ENCODE measurements at places on chromosomes 1 and 21. TPM values are rescaled to one million over a fixed set of nuclear protein-coding genes. Genes with fewer than 3 reads are reported as not detected.
A peak's percentile ranks its signal among the peaks of the same experiment; 100 is the strongest.

C1orf232 gene
- polyA plus RNA-seq, result not detected

FAM3B gene
- 329 TPM for polyA plus RNA-seq

DNA sequence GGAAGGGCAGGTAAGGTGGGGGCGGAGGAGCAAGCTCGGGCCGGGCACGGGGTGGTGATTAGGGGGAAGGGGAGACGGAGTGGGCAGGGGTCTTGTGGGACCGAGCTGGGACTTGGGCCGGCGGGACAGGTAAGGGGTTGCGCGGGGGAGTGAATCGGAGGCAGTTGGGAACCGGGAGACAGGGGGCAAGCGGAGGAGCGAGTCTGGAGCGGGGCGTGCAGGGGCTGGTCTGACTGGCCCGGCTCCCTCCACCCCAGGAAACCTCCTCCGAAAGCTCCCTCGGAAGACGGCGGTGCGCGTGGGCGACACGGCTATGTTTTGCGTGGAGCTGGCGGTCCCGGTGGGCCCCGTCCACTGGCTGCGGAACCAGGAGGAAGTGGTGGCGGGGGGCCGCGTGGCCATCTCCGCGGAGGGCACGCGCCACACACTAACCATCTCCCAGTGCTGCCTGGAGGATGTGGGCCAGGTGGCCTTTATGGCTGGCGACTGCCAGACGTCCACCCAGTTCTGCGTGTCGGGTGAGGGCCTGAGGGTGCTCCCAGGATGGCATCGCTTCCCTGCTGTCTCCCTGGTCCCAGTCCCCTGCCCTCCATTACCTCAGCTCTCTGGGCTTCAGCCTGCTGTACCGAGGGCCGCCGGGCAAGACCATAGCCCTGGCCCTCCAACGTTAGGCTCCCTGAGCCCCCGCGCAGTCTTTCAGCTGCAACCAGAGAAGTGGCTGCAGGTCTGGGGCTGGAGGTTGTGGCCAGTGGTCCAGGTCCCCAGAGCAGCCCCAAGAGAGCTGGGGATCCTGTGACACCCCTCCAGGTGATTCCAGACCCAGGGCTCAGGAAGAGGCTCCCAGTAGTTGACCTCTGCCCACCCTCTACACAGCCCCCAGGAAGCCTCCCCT is 6.3 kb downstream of the OBSCN start:
- no peak overlapping the region for H3K27ac ChIP-seq
- peaks cover 4% of the 10 kb centered on the region for H3K27me3 ChIP-seq
- H3K4me3 ChIP-seq, result peak overlapping the region; percentile 50
- no peak for DNase-seq
- H3K36me3 ChIP-seq, result no peaks in the 10 kb centered on the region

DNA sequence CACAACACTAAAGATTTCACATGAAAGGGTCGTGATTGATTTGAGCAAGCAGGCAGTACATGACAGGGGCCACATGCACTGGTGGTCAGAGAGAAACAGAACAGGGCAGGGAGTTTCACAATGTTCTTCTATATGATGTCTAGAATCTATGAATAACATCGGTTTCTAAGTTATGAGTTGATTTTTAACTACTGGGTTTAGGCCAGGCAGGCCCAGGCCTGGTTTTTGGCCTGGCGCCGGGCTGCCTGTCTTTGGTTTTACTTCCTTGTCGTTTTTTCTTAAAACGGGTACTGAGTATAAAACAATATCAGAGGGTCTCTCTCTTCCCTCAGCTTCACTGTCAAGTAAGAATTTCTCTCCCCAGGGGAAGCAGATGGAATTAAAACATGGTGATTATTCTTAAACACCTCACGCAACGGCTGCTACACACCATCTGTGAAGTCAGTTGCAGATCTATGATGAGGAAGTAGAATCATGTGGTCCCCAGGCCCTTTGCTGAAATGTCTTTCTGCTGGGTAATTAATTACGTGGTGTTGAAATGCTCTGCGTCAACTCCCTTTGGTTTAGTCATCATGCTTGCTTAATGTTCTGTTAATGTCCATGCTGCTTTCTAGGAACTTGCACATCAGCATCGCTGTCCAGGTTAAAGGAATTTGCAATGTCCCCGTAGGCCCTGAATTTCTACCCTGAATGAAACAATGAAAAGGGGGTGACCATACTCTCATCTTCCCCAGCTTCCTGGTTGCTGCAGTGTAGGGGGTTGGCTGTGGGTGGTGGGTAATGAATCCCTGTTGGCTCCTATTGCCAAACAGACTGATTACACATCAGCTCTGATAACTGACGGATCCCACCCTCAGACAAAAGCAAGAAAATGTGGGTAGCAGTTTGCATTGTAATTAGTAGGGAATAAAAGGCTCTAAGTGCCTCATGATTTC is 70.3 kb downstream of the SERINC2 start:
- H3K36me3 ChIP-seq, result no peaks in the 10 kb centered on the region
- DNase-seq, result peak; percentile 81
- no peaks in the 10 kb centered on the region for H3K27me3 ChIP-seq
- no peaks in the 10 kb centered on the region for H3K4me1 ChIP-seq
- H3K27ac ChIP-seq, result peak overlapping the region; percentile 62

DNA sequence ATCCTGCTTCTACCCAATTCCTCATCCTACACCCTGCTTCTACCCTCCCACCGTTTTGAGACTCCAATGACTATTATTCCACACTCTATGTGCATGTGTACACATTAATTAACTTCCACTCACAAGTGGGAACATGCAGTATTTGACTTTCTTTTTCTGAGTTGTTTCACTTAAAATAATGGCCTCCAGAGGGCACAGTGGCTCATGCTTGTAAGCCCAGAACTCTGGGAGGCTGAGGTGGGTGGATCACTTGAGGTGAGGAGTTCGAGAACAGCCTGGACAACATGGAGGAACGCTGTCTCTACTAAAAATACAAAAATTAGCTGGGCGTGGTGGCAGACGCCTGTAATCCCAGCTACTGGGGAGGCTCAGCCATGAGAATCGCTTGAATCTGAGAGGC is 464.8 kb downstream of the PTBP2 start:
- H3K27me3 ChIP-seq, result no peaks in the 10 kb centered on the region
- no peak overlapping the region for H3K27ac ChIP-seq
- DNase-seq, result no peak

DNA sequence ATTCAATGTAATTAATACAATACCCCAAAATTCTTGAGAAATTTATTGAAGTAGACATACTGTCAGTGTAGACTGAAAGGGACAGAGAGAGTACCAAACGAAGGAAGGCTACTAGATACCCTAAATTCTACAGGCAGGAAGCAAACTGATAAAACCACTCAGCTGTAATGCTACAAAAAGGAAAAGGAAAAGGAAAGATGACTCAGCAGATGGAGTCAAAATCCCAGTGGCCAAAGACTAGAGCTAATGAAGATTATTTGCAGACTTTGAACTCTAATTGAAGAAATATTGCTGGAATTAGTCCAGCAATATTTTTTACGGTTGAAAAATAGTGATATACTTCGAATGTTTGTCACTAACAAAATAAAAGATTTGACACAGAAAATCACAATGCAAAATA is 671.9 kb downstream of the BRINP3 start:
- no peak overlapping the region for H3K27ac ChIP-seq
- no peaks in the 10 kb centered on the region for H3K27me3 ChIP-seq
- no peaks in the 10 kb centered on the region for H3K4me1 ChIP-seq

DNA sequence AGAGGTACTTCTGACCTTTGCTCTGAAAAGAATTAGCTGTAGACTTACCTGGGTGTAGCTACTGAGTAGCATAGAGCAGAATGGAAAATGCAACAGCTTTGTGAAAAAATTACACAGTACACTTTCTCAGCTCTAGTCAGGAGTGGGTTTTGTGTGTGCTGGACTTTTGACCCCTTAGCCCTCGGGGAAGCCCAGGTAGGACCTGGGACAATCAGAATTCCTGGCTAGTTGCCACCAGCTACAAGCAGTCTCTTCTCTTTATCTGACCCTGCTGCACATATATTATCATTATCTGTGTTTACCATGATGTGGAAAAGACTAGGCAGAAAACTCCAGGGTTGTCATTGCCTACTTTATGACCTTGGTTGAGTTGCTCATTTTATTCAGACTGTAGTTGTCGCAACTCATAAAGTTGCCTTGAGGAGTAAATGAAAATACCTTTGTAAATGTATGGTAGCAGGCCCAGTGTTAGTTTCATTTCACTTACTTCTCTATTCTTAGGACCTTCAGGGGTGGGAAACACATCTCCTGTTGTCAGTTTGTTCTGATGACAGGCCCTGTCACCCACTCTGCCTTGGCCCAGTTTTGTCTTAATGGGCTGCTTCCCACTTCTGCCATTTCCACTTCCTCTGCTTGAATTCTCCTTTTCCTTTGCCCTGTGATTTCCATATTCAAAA is 5.4 kb downstream of the NEK7 start:
- peak; percentile 86 for DNase-seq
- no peaks in the 10 kb centered on the region for H3K36me3 ChIP-seq
- peak overlapping the region; percentile 1 for H3K4me3 ChIP-seq
- H3K27me3 ChIP-seq, result no peaks in the 10 kb centered on the region

Data from small intestine (tissue), 16 donors.